Coronary artery (tissue), 2 donors: ENCODE measurements at places on chromosomes 11 and 22.

DNA sequence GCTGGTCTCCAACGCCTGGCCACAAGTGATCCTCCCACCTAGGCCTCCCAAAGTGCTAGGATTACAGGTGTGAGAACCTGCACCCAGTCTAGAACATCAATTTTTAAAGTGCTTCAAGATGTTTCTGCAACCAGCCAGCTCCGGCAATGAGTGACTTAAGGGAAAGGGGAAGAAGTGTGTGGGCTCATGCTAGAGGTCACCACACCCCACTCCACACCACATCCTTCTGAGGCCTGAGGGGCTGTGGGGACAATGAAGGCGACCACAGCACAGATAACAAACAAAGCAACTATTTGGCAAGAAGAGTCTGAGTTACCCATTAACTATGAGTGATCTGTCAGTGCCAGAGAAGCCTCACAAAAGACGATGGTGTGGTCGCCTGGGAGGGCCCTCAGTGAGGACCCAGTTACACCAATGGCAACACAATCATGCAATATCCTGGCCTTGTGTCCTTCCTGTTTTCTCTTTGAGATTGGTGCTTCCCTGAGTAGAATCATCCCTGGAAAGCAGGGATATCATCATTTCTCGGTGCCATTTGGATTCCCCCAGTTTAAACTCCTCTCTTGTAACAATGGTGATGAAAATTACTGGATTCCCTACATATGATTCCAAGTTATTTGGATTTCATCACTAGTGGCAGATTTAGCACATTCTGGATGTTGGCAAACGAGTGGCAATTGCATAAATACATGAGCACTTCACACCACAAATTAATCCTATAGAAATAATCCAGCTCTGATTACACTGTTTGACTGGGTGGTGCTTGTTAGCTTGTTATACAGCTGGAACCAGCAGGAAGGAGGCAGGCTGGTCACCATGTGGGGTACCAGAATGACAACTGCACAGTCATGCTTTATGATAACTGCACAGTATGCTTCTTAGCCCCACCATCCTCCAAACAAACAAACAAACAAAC lies 18.4 kb downstream of the ABTB2 start:
- DNase-seq: peak; percentile 54

- no peak for DNase-seq
These were observed 17.9 kb upstream of the MUC6 start for GRCh38 chr11:1054143-1055108.

DNA sequence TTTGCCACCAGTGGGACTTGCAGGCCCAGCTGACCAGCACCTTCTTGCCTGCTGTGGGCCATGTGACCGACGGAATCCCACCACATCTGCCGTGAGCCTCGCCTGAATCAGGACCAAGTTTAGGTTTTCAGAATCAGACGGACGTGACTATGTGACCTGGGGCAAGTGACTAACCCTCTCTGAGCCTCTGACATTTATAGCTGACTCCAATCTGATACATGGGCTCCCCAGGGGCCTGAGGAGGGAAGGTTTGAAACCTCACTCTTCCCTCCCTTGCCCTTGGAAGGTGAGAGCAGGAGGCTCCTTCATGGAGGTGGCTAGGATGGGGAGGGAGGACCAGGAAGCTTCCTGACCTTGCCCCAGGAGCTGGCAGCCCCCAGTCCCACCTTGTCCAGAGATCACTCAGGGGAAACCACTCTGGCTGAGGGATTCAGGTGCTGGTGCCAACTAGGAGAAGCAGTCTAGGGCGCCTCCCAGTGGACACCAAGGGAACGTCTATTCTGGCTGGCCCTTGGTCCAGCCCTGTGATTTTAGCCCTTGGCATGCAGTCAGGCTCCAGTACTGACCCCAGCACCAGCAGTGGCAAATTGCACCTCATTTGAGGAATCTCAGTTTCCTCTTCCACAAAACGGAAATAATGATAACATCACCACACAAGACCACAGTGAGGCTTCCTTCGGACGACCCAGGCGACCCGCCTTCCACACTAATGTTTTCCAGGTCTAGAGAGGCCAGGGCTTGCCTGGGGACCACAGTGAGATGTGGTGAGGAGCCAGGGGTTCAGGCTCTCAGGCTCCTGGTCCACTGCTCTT lies 47.2 kb upstream of the SYT7 start:
- no peak for DNase-seq

DNA sequence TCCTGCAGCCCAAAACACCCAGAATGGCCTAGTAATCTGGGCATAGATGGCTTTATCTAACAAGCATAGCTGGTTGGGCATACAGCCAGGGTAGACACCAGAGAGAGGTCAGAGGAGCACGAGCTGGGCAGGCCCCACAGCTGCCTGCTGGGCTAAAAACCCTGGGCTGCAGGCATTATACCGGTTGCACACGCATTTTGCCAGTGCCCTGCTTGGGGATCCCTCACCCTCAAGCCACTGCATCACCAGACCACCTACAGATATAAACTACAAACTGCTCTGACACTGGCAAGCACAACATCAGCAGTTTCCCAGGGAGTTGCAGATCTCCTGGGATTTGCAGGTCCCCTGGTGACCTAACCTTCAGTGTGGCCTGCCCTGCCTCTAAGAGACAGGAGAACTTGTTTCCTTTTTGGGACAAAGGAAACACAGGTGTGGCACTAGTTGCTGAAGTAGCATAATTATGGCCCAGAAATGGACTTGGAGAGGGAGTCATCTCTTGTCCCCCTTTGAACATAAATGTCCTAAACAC lies 79.1 kb upstream of the SC5D start:
- DNase-seq: no peak

- DNase-seq: peak; percentile 80
These were observed 26.4 kb downstream of the AMOTL1 start for GRCh38 chr11:94794287-94795168.

DNA sequence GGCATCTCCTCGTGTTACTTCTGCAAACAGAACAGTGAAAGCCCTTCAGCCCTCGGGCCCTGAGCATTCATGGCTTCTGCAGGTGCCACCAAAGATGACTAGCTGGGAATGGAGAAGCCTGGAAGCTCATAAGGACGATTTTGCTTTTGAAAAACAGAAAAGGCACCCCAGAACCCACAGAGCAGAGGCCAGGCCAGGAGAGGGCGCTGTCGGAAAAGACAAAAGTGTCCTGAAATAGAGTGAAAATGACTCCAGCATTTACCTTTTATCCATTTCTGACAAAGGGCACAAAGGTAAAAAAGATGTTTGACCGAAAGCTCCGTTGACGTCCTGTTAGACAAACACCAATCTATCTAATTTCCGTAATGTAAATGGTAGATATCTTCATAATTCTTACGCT lies 37.6 kb downstream of the ZNF195 start:
- no peak for DNase-seq

DNA sequence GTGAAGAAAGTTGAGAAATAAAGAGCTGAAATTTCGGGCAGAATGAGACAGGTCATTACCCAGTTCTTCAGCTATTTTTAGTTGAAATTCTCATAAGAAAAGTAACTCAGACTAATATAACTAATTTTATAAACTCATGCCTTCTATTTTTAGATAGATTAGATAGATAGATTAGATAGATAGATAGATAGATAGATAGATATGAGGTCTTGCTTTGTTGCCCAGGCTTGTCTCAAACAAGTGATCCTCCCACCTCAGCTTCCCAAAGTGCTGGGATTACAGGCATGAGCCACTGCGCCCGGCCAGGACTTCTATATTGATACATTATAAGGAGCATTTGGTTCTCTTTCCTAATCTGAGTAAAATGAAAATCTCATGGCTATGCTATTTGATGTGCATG lies 26.9 kb upstream of the OR8G1 start:
- DNase-seq: no peak

- DNase-seq: no peak
These were observed 1158.1 kb upstream of the TENM4 start for GRCh38 chr11:80598905-80599304.

- DNase-seq: no peak
These were observed 1.6 kb downstream of the ANKRD42 start for GRCh38 chr11:83195143-83195466.

DNA sequence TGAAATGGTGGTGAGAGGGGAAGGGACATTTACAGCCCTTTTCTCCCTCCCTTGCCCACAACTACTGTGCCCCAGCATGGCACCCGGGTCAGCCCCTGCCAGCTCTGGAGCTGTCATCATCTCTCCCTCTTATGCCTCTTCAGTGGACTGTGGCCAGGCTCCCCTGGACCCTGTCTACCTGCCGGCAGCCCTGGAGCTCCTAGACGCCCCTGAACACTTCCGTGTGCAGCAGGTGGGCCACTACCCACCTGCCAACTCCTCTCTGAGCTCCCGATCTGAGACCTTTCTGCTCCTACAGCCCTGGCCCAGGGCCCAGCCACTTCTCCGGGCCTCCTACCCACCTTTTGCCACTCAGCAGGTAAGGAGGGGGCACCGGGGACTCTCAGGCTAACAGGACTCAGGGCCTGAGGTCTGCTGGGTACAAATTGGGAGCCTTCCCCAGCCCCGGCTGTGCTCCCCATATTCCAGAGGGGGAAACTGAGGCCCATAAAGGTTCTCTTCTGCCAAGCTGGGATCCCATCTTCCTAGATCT lies 2.9 kb downstream of the TMEM132A start:
- no peak for DNase-seq

GRCh38 chr11:20611892-20612291 lies 12.5 kb downstream of the SLC6A5 start:
- DNase-seq: no peak

- DNase-seq: no peak
These were observed 15.0 kb upstream of the GNB1L start for GRCh38 chr22:19869497-19870152.

- no peak for DNase-seq
These were observed 49.3 kb downstream of the KCNC1 start for GRCh38 chr11:17783878-17784277.

- DNase-seq: no peak
These were observed 70.6 kb downstream of the PHF21A start for GRCh38 chr11:46050662-46051061.

DNA sequence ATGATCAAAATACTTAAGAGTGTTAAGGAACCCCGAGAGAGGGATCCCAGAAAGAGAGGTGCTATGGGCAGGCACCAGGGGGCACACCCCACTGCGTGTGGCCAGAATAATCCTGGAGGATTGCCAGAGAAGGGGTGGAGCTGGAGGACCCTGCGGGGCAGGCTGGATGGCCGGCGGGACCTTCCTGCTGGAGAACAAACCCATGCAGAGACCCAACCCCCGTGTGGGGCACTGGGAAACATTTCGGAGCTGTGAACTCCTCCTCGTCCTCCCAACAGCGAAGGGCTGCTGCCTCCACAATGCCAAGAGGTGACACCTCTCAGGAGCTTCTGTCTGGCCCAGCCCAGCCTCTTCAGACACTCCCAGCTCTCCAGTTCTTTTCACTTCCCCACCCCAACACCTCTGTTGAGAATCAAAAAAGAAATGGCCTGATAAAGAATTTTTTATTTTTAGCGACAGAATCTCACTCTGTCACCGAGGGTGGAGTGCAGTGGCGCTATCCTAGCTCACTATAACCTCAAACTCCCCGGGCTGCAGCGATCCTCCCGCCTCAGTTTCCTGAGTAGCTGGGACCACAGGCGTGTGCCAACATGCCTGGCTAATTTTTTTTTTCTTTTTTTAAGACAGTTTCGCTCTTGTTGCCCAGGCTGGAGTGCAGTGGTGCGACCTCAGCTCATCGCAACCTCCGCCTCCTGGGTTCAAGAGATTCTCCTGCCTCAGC lies 25.6 kb downstream of the RHOD start:
- DNase-seq: no peak

DNA sequence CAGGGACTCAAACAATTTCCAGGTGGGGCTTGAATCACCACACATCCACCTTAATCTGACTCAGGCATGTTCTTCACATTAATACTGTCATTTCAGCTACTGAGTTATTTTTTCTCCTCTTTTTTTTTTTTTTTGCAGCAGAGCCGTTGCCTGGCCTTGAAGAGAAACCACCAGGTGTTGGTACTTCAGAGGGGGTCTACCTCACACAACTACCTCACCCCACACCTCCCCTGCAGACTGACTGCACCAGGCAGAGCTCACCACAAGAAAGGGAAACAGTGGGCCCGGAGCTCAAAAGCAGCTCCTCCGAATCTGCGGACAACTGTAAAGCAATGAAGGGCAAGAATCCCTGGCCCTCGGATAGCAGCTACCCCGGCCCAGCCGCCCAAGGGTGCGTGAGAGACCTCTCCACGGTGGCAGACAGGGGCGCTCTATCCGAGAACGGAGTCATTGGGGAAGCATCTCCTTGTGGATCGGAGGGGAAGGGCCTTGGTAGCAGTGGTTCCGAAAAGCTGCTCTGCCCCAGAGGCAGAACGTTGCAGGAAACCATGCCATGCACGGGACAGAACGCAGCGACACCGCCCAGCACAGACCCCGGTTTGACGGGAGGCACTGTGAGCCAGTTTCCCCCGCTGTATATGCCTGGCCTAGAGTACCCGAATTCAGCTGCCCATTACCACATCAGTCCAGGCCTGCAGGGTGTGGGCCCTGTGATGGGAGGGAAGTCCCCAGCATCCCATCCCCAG lies 15.1 kb upstream of the SLC25A18 start:
- DNase-seq: no peak

GRCh38 chr22:38510416-38510970 lies 4.4 kb upstream of the DDX17 start:
- no peak for DNase-seq

GRCh38 chr11:105466582-105467228 lies 143.2 kb upstream of the GRIA4 start:
- DNase-seq: no peak

DNA sequence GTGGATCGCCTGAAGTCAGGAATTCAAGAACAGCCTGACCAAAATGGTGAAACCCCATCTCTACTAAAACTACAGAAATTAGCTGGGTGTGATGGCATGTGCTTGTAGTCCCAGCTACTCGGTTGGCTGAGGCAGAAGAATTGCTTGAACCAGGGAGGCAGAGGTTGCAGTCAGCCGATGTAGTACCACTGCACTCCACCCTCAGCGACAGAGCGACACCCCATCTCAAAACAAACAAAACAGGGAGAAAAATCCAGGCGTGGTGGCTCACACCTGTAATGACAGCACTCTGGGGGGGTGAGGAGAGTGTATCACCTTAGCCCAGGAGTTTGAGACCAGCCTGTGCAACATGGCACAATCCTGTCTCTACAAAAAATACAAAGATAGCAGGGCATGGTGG lies 802.3 kb upstream of the ARHGAP42 start:
- no peak for DNase-seq

DNA sequence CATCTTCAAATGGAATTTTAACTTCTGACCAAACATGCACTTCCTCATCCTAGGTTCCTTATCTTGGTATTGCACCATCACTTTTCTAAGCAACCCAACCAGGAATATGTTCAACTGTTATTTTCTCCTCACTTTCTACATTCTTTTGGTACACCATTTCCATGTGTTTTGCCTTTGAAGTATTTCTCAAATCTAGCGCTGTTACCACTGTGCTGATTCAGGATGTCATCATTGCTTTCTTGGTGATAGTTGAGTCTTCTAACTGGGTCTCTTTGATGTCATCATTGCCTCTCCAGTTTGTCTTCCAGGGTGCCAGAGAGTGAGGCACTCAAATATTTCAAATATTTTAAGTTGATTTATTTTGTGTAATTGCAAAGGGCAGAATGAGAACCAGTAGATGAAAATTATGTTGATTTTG lies 47.5 kb downstream of the HORMAD2 start:
- DNase-seq: no peak

DNA sequence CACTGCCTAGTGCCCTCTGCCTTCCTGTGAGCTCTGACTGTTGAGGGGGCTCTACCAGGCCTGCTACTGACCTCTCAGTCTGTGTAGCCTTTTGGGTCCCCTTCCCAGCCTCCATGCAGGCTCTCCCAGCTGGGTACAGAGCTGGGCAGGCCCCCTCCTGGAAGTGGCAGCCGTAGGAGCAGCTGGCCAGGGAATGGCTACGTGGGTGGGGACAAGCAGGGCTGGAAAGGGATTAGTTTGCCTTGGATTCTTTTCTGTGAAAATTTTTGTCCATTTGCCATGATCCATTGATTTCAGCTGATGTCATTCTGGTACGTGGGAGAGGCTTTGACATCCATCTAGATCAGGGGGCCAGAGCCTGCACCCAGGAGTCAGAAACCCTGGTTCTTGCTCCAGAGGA lies 23.9 kb upstream of the NECTIN1 start:
- no peak for DNase-seq
